Right lobe of liver (tissue), 6 donors: ENCODE measurements at places on chromosomes 6 and 20. TPM values are rescaled to one million over a fixed set of nuclear protein-coding genes. Genes with fewer than 3 reads are reported as not detected.
A peak's percentile ranks its signal among the peaks of the same experiment; 100 is the strongest.

Gene BPIFB4
- not detected for total RNA-seq

DNA sequence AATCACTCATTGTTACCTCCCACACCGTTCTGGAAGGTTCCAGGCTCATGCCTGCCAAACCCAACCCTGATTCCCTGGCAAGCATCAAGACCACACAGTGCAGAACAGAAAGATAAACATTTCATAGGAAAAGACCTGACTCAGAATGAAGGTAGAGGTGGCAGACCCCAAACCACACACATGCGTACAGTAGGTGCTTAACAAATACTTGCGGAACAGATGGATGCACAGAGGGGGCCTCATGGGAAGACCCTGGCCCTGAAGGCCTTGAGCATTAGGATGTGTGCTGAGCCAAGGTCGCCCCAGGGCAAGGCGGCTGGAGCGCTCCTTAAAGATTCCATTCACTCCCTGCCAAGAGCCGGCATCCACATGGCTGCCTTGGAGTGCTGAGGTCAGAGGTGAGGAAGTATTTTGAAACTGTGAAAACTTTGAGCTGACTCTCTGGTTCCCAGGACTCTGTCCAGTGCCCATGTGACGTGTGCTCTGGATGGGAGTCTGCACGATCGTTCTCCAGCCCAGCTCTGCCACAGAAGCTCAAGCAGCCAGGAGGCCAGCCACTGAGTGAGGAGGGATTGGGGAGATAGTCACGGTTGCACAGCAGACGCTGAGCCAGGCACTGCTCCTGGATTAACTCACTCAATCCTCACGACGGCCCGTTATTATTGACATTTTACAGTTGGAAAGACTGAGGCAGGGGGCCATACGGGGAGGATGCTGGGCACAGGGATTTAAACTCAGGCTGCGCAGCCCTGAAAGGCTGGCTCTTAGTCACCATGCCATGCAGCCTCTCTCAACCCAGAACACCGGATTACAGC is 65.5 kb upstream of the AFDN start:
- peak; percentile 86 for DNase-seq

DNA sequence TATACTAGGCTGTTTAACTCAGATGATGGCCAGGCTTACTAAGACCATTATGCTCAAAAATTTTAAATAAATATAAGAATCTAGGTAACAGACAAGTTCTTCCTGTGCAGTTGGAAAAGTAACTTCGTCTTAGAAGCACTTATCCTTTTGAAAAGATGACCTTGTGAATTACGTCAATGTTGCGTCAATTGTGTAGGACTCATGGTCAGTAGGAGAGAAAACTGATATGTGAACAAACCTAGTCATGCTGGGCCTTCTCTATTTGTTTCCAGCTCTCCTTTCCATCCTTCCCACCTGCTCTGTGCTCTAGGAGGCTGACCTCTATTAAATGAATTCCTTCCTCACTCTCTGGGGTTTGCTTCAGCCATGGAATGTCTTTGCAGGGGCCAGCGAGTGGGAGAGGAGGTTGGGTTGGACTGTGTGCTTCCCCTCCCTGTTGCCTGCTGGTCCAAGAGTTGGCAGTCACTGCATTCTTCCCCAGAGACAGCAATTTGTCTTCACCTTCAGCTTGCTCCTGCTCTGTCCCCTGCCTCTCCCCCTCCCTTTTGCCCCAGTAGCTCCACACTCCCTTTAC is 128.0 kb upstream of the TNFAIP3 start:
- no peak for DNase-seq

- DNase-seq = no peak
Observed at GRCh38 chr6:105202486-105202885, 22.7 kb upstream of the POPDC3 start.

DNA sequence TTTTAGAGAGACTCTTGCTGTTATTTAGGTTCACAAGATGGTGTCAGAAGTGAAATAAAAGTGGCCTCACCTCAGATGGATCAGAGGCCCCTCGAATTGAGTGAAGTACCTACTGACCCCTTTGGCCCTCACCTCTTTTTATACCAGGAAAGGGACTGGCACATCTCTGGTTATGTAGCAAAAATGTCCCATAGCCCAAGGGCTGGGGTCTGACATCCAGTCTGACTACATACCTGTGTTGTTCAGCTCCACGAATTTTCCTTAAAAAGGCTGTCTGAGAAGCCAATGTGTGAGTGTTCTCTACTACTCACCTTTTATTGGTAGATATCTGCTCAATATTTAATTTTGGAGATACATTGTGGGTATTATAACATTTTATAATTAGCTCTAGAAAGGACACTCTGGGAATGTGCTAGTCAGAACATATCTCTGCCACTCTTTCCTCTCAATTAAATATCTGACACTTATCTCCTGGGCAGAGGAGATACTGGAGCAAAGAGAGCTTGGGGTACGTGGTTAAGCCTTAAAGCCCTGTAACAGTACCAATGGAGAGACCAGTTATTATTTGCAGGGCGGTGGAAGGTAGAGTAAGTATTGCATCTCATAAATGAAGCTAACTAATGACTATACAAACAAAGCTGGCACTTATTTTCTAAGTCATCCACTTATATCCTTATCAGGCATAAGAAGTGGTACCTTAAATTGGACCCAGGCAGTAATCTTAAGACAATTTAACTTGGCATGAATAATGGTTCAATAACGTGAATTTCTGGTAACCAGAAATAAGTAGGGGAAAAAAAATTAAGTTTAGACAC is 20.0 kb upstream of the IL22RA2 start:
- DNase-seq = no peak
